ENCODE measurements at places on chromosomes 6 and 20.

DNA sequence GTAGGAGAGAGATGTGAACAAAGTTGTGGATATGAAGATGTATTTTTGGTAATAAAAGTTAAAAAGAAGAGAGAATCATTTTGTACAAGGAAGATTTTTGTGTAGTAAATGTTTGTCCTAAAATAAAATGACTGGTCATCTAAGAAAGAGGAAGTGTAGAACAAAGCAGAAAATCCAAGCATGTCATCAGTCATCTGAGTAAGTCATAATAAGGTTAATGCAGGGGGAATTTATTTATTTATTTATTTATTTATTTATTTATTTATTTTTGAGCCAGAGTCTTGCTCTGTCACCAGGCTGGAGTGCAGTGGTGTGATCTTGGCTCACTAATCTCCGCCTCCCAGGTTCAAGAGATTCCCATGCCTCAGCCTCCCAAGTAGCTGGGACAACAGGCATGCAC lies 15.7 kb upstream of the CGA start:
- no peak for DNase-seq

DNA sequence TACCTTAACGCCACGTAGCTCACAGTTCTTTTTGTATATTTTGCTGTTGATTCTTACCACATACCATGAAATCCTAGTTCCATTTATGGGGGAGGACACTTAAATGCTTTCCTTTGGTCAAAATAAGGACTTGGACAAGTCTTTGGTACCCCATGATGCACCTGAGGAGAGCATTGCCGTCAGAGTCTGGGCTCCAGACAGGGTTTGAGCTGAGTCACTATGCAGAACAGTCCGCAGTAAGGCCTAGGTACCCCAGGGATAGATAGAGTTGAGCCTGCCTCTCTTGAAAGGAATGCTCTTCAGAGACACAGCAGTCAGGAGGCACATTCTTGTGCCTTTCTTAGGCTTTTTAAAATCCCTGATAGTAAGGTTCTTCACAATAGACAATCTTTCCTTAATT lies 6.0 kb downstream of the PARD6B start:
- peak; percentile 68 for DNase-seq

DNA sequence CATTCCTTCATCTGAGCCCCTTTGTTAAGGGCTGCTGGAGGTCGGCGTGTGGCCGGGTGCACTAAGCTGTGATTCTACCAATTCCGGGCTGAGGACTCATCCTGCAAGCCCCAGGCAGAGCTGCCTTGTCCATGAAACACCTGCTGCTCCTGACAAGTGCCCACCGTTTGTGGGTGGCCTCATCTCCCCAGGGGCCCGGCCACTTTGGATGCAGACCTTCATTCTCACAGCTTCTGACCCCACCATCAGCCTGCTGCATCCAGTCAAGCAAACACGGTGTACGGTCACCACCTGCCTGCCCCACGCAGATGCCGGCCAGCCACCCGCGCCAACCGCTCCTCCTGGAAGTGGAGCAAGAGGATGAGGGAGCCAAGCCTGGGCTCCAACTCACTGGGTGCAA lies 382.7 kb downstream of the THBS2 start:
- DNase-seq, result no peak

DNA sequence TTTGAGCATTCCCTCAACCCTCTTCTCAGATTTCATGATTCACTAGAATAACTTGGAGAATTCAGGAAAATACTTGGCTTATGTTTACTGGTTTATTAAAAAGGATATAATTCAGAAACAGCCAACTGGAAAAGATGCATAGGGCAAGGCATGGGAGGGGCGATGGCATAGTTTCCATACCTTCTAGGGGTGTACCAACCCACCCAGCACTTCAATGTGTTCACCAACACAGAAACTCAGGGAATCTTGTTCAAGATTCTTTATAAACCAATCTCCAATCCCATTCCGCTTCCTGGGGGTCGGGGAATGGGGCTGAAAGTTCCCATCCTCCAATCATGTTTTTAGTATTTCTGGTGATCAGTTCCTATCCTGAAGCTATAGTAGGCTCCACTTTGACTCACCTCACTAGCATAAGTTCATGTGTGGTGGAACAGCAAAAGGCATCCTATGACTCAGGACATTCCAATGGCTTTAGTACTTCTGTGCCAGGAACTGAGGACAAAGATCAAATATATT lies 164.4 kb downstream of the SIM1 start:
- DNase-seq, result peak; percentile 97

DNA sequence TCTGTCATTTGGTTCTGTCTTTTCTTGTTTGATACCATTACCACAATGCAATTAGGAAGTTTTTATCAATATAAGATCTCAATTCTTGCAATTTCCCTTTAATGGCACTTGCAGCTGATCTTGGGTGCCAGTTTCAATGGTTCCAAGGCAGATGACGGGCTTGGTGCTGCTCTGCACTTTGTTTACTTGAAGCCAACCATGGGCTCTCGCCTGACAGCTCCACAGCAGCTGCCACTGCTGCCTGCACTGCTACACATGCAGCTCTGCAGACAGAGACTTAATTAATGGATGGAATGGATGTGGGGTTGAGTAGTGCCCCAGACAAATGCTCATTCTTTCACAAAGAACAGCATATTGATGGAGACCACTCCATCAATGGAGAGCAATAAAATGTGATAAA lies 1024.3 kb upstream of the EPHA7 start:
- no peak for DNase-seq

DNA sequence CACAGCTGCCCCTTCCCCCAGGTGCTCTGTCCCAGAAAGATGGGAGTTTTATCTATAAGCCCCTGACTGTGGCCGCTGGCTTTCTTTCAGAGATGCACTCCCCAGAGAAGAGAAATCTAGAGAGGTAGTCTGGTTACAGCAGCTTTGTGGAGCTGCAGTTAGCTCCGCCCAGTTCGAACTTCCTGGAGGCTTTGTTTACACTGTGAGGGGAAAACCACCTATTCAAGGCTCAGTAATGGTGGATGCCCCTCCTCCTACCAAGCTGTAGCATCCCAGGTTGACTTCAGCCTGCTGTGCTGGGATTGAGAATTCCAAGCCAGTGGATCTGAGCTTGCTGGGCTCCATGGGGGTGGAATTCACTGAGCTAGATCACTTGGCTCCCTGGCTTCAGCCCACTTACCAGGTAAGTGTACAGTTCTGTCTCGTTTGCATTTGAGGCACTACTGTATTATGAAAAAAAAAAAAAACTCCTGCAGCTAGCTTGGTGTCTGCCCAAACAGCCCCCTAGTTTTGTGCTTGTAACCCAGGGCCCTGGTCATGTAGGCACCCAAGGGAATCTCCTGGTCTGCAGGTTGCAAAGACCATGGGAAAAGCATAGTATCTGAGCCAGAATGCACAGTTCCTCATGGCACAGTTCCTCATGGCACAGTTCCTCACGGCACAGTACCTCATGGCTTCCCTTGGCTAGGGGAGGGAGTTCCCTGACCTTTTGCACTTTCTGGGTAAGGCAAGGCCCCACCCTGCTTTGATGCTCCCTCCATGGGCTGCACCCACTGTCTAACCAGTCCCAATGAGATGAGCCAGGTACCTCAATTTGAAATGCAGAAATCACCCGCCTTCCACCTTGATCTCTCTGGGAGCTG lies 275.0 kb downstream of the CENPW start:
- no peak for DNase-seq

GRCh38 chr6:140850438-140850837 lies 1282.3 kb upstream of the GJE1 start:
- DNase-seq, result peak; percentile 51

DNA sequence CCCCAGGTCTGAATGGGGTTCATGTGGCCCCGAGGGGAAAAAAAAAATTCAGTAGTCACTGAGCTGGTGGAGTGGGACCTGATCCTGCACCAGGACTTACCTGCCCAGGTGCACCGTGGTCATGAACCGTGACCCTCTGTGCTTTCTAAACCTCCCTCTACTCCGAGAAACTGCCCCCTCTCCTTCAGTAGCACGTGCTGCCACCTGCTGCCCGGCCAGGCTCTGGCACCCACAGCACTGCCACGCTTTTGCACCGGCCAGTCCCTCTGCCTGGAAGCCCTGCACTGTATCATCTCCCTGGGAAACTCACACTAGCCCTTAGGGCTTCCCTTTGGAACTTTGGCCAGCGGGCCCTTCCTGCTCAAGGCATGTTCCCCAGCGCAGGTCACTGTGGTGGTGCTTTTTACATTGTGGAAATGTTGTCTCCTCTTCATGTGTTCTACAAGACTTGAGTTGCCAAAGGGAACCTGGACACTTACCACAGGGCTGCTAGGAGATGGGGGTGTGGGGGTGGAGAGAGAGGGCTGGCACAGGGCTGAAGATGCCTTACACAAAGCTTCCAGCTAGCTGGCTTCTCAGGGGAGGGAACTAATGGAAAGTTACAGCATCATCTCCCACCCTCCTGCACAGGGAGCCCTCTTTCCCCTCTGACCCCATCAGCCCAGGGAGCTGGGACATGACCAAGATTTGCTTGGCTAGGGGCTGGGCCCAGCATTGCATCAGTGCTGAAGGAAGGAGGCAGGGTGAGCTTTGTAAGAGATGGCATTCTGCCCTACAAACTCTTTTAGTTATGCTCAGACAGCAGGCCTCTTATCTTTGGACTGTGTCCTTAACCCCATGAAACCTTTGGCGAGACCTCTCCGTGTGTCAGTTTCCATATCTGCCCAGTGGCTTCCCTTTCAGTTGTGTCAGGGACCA lies 2.5 kb upstream of the PTPRT start:
- DNase-seq, result no peak

GRCh38 chr20:13681248-13682125 lies 42.8 kb upstream of the TASP1 start:
- DNase-seq, result no peak

DNA sequence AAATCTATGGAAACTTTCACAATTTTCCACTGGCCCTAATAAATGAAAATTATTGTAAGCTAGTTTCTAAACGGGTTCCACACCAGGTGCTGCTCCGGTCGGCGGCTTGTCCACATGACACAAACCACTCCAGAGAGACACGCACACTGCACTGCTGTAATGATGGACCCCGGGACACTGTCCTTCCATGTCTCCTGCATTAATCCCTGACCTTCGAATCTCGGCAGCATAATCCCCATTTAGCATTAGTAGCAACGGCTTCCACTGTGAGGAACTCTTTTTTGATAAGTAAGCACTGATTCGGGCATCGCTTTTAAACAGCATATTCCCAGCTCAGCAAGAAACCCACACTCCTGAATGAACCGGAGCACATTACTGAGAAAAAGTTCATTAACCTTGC lies 43.5 kb downstream of the INSM1 start:
- DNase-seq, result no peak

DNA sequence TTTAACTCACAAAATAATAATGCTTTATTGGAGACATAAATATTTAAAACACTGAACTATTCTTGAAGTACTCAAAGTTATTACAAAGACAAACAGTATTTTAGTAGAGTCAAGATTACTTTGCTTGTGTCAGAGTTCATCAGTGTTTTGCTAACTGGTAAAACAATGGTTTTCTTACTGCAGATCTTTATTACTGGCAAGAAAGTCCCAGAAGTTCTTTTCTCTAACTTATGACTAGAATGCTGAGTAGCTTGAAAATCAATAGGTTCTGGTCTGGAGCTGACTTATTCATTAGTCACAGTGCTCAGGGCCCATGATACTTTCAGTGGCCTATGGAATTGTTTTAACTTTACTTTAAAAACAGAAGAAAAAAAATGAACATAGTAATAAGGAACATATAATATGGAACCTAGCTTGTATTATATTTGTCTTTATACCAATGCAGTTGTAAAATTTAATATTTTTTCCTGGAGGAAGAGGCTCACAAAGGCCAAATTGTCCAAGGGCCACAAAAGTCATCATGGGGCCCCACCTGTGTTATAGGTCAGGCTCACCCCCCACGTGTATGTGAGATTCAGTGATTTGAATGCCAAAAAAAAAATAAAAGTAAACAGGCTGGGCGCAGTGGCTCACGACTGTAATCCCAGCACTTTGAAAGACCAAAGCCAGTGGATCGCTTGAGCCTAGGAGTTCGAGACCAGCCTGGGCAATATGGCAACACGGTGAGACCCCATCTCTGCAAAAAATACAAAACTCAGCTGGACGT lies 53.3 kb downstream of the PLEKHG1 start:
- no peak for DNase-seq

GRCh38 chr6:3208775-3209113 lies 18.7 kb downstream of the TUBB2B start:
- DNase-seq, result no peak

GRCh38 chr6:108502832-108503231 lies 57.9 kb upstream of the FOXO3 start:
- DNase-seq, result no peak

- DNase-seq, result no peak
Observed at GRCh38 chr20:58102744-58103516, 125.5 kb downstream of the ANKRD60 start.

GRCh38 chr20:63698739-63699465 lies 2.5 kb downstream of the TNFRSF6B start:
- peak; percentile 75 for DNase-seq

DNA sequence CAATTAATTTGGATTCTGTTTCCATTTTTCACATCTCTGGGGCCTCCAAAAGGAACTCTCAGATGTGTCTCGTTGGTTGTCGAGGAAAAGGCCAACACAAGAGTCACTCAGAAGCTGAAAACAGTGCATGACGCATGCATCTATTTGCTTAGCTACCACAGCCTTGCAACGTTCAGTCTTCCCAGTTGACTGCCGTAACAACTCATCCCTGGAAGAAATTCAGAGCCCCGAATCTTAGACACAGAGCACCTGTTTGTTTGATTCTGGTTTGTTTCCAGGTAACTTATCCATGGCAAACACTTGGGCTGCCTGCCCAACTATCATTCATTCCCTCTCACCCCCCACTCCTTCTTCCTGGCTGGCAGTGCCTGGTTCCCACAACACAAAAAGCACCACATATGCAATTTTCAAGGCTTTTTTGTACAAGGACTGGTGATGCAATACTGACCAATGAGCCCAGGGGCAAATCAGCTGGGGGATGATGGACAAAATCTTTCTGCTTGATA lies 60.5 kb downstream of the ZMYND8 start:
- peak; percentile 88 for DNase-seq

- DNase-seq, result no peak
Observed at GRCh38 chr20:62739581-62740285, 31.1 kb downstream of the NTSR1 start.

GRCh38 chr6:36296240-36296639 lies 26.4 kb downstream of the PNPLA1 start:
- DNase-seq, result no peak

GRCh38 chr6:5850848-5851255 lies 155.9 kb downstream of the NRN1 start:
- no peak for DNase-seq

- DNase-seq, result no peak
Observed at GRCh38 chr6:81878479-81878878, 126.0 kb upstream of the TENT5A start.
